ENCODE measurements at places on chromosomes 1 and 21. TPM values are rescaled to one million over a fixed set of nuclear protein-coding genes. Genes with fewer than 3 reads are reported as not detected.

The RAB3B gene
- under 0.01 TPM for total RNA-seq

The CR2 gene
- total RNA-seq = 0.54 TPM

The TRABD2B gene
- not detected for total RNA-seq

The CROCC gene
- 30.2 TPM for total RNA-seq

The APOBEC4 gene
- total RNA-seq = not detected

The C1orf56 gene
- 5.1 TPM for total RNA-seq

The NBPF4 gene
- 0.27 TPM for total RNA-seq

The SLAMF9 gene
- under 0.01 TPM for total RNA-seq

GRCh38 chr21:44349847-44350772 is 3.3 kb upstream of the TRPM2 start:
- no peak for DNase-seq

GRCh38 chr1:13628218-13628617 is 44.6 kb downstream of the PDPN start:
- no peak for DNase-seq

DNA sequence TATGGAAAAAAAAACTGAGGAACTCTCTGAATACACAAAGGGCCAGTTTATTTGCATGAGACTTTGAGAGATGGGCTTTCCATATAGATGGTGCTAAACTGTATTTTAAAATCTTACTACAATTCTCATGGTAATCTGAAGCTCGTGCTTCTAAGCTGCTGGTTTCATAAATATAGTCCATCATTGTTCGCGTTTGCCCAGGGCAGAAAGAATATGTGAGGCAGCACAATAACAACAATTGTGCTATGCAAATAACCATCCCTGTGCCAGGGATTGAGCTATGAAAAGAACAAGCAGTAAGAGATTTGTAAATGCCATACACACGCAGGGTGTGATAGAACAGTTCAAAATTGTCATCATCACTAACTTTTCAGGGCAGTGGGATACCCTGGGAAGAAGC is 4.9 kb upstream of the EPS15 start:
- no peak for DNase-seq

GRCh38 chr1:206460836-206461426 is 9.3 kb upstream of the IKBKE start:
- no peak for DNase-seq

DNA sequence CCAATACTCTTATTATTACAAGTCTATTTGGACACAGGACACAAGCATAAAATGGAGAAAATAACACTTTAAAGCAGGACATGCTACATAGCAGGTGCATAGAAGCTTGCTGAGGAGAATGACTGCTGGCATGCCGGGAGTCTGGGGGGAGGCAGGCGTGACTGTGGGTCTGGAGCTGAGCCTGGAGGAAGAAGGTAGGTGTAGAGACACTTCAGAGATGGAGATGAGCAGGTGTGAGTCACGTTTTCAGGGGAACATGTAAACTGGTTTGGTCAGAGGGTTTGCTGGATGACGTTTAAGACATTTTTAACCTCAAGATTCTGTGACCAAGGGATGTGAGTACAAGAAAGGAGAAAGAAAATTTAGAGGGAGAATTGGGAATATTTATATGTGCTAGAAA is 24.5 kb downstream of the OSCP1 start:
- no peak for DNase-seq

DNA sequence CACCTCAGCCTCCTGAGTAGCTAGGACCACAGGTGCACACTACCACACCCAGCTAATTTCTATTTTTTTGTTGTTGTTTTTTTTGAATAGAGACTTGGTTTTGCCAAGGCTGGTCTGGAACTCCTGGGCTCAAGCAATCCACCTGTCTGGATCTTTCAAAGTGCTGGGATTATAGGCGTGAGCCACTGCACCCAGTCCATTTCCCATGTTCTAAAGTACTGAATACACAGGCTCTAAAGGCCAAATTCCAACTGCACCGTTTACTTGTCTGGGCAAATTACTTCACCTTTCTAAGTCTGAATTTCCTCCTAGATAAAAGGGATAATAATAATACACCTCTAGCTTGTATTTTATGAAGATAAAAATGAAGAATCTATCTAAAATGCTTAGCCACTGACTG is 39.6 kb downstream of the FRRS1 start:
- DNase-seq = no peak

DNA sequence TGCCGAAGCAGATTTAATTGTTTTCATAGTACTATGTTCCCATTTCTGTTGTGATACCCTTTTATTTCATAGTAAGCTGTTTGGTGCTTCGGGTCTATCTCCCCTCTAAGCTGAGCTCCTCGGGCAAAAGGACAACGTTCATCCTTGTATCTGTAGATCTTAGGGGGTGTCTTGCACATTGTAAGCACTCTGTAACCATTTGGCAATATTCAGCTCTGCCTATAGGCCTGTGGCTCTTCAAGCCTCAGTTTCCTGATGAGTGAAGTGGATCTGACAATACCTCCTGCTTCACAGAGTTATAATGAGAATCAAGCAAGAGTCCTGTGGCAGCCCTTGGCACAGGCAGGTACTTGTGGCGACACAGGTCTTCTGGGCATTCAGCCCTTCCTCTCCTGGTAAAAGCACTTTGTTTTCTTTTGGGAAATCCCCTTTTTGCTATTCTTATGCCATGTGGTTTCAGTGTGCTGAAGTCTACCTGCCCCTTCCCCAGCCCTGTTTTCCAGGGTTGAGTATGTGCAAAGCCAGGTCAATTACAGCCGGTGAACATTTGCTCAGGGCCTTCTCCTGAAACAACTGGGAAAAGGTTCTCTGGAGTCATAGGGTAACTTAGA is 8.5 kb upstream of the EXO1 start:
- DNase-seq = no peak

DNA sequence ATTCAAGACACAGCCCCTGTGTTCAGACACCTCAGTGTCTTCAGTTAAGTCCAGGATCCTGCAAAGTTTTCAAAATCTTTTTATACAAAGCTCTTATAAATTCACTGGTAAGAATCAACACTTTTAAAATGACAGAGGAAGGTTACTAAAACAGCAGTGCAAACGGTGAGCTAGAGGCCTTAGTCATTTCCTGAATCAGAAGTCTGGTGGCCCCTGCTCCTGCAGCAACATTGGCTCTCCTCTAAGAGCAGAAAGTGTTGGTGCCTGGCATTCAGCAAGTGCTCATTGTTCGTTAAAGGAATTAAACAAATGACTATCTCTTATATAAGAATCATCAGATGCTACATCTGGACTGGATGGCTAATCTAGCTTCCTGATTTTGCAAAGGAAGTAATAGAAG is 282.9 kb downstream of the PTGER3 start:
- peak; percentile 48 for DNase-seq

- no peak for DNase-seq
Measured at GRCh38 chr1:64948216-64948615, 18.1 kb downstream of the JAK1 start.

DNA sequence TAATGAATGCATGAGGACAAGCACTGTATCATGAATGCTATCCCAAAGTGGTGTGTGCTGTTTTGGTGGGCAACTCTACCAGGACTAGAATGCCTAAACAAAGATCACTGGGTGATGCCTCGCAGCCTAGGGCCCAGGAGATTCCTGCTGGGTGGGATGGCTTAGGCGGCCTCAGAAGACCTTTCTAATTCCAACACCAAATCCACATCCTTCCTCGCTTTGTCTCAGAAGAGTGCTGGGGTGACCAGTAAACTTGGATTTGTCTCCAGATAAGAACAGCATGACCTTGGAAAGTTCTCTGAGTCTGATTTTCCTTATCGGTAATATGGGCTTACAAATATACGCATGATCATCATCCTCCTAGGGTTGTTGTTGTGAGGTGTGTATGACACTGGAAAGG is 76.6 kb downstream of the TLR5 start:
- DNase-seq = no peak

DNA sequence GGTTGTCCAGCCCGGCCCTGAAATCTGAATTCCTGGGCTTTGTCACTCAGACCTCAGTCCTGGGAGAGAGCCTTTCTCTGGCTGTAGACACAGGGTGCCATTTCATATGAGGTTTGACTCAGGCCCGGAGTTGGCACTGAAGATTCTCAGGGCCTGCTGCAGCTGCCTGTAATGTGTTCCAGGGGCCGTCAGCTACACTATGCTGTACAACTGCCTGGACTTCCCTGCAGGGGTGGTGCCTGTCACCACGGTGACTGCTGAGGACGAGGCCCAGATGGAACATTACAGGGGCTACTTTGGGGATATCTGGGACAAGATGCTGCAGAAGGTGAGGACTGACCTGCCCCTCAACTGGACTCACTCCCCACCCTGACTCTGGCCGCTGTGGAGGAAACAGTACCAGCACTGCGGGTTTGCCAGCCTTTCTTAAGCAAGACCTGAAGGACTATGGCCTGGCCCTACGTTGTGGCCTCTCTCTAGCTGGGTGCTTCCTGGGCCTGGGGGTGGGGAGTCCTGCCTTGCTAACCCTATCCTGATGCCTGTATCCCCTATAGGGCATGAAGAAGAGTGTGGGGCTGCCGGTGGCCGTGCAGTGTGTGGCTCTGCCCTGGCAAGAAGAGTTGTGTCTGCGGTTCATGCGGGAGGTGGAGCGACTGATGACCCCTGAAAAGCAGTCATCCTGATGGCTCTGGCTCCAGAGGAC is 18.9 kb downstream of the FAAH start:
- no peak for DNase-seq

DNA sequence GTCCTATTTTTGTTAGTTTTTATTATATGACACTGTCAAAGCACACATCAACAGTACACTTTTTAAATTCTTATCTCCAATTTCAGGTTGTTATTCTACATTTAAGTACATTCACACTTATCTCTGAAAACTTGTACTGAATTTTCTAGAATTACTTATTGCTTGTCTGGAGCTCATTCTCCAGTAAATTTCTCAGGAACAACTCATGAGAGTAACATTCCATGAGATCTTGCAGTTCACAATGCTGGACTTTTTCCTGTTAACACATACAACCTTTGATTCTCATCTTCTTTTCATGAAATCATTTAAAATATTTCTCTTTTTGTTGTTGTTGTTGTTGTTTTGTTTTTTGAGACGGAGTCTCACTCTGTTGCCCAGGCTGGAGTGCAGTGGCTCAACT is 320.9 kb upstream of the CAMK1G start:
- no peak for DNase-seq

DNA sequence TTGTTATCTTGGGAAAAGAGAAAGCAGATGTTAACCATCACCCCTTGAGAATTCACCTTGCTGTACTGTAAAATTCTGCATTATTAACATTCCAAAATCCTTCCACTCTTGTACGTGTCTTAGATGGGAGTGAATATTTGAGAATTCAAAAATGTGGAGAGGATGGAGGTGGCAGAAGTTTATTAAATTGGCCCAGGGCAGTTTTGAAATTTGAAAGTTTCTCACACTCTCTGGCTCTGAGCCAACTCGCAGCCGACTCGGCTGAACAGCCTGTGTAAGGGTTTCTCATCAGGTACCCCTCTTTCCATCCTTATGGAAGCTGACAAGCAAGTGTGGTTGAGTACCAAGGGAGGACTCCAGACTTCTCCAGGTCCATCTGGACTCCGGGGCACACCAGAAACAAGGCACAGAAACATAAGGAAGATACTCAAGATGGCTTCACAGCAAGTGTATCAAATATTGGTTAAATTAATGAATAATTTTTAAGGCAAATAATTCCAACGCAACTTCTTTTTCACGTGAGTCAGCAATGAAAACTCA is 45.1 kb downstream of the RRAGC start:
- no peak for DNase-seq

DNA sequence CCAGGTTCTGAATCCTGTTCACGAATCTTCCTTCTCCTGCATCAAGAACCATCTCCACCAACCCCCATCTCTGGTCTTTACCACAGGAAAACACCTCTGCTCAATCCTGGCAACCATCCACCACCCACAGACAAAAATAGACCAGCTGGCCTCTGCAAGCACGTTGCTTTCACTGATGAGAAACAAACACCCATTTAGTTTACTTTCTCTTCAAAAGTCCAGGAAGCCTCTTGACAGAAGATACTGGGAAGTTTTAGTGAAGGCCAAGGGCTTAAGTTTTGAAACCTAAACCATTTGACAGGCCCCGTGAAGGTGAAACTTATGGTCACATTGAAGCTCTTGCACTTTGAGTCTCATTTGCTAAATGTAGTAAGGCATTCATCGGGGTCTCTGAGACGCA is 122.6 kb upstream of the PPP2R5A start:
- peak; percentile 5 for DNase-seq

GRCh38 chr1:238628110-238628509 is 737.4 kb upstream of the ZP4 start:
- no peak for DNase-seq

DNA sequence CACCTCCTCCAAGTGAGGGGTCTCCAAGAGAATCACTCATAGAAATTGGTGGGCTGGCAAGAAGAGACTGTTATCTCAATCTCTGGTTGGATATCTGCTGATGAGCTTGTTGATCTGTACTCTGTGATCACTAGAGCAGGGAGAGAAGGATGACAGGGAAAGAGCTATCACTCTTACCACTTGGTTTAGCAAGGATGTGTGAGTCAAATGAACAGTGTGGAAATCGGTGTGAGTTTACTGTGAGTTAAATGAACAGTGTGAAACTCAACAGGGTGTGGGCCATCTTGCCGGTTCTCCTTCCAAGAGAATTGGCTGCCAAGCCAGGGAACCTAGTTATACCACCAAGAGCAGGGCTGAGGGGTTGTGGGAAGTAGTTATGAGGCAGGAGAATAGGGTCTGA is 33.3 kb upstream of the CD1D start:
- no peak for DNase-seq

All from hematopoietic multipotent progenitor cell (in vitro differentiated cells).